Fibroblast of lung (primary cell): ENCODE measurements at places on chromosomes 5 and 9. TPM values are rescaled to one million over a fixed set of nuclear protein-coding genes. Genes with fewer than 3 reads are reported as not detected.

DNA sequence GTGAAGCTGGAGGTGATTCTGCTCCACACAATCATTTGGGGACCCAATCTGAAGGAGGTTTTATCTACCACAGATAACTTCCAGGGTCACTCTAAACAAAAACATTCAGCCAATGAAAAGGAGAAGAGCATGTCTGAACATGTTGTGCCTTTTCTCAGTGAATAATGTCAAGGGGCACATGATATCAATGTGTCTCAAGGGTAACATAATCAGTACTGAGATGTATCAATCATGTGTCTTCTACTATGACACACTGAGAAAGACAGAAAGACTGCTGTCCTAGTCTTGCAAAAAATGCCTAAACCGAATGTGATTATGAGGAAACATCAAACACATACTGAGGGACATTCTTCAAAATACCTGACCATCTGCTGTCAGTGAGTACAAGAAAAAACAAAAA is 25.4 kb upstream of the RASA1 start:
- no peak for DNase-seq

GRCh38 chr5:136018814-136019783 is 9.7 kb upstream of the TGFBI start:
- DNase-seq = peak; percentile 97

DNA sequence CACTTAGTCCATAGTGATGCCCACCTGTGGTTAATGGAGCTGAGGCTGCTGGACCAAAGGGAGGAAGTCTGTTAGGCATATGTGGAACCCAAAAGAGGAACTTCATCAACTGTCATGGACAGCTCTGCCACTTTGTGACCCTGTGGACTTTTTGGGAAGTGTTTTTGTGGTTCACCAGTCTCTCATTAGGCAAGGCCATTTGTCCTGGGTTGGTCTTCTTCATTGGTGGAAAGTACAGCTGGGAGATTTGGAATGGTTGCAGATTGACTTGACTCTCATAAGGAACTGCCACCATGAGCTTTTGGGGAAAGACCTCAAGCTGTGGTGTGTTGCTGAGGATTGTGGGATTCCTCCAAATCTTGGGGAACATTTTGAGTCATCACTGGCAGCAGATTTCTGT is 31.9 kb upstream of the IL12B start:
- DNase-seq = no peak

GRCh38 chr9:134231330-134231745 is 67.0 kb upstream of the RNU6ATAC start:
- DNase-seq = no peak

- no peak for DNase-seq
These were observed 43.9 kb downstream of the PRRT1B start for GRCh38 chr9:131589124-131589711.

DNA sequence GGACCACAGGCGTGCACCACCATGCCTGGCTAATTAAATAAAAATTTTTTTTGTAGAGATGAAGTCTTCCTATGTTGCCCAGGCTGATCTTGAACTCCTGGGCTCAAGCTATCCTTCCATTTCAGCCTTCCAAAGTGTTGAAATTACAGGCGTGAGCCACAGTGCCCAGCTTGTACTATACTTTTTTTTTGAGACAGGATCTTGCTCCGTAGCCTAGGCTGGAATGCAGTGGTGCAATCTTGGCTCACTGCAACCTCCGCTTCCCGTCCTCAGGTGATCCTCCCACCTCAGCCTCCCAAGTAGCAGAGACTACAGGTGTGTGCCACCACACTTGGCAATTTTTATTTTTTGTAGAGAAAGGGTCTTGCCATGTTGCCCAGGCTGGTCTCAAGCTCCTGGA is 5.3 kb upstream of the RAD23B start:
- no peak for DNase-seq

DNA sequence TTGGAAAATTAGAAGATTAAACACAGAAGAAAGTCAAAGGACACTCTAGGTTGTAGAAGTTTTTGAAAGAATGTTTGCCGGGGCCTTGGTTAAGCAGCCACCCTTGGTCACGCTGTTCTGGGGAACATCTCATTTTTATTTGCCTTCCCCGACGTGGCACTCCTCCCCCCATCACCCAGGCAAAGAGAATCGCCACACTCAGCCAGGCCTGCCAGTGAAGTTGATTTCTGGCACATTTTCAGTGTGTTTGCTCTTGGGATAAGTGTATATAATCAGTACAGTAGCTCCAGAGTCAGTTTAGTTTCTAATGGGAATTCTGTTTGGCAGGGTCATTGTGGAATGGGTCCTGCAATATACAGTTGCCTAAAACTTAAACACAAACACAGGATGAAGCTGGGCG is 243.5 kb downstream of the ZSWIM6 start:
- DNase-seq = no peak

DNA sequence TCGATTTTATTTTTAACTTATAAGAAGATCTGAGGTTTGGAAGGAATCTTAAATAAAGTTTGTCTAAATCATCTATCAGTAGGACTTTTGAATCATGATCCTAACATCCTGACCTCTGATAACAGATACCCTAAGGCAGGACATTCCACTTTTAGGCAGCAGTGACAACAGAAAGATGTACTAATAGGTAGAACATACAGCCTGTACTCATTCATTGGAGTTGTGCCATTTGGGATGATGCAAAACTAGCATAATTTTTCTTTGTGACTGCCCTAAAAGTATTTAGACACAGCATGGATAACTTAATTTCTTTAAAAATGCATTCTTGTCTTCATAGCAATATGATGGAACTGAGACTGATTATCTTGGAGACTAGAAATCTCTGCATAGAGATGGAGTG is 39.7 kb downstream of the CDC42SE2 start:
- DNase-seq = peak; percentile 73

DNA sequence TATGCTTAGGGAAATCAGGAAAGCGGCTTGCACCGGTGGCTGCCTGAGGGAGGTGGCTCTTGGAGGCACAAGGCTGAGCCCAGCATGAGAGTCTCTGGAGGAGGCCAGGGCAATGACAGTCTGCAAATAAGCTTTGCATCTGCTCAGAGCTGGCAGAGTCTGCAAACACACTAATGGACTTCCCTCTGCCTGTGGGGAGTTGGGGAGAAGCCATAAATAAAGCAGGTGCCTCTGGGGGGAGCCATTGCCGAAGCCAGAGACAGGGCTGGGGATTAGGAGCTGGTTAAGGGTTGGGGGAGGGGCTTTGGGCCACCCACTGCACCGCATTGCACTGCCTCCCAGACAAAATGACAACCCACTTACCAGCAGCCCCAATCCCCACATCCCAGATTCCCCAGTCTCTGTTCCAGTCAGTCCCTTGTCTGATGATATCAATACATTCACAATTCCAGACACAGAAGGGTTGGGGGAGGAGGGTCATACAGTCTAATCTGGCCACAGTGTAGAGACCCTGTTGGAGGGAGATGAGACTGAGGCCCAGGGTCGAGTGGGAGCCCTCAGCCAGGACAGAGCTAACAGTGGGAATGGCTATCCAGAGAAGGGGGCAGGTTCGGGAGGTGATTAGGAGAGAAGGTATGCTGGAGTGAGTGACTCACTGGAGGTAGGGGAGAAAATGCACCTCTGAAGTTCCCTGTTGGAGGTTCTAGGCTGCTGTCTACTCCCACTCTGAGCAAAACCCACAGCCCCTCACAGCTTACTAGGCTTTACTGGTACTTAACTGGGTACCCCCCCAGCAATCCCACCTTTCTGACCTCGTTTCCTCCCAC is 53.7 kb downstream of the PAX5 start:
- DNase-seq = no peak

DNA sequence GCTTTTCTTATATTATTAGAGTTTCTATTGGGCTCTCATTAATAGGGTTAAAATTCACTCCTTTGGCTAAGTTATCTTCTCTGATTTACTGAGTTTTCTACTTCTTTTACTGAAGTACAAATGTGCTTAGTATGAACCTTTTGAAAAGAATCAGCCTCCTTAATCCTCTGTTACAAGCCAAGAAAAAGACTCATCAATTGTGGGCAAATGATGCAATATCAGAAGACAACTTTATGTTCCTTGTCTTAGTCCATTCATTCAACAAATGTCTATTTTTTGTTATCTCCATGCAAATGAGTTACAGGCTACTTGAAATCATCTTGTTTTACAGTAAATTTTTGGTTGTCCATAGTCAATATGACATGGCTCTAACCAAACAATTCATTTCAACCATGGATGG is 40.3 kb downstream of the SNCAIP start:
- peak; percentile 42 for DNase-seq

The TERT gene
- polyA plus RNA-seq = not detected in 2 replicates

The PCDHGB7 gene
- polyA plus RNA-seq = 11.3 and 15.3 TPM in 2 replicates

The SPINK5 gene
- not detected in 2 replicates for polyA plus RNA-seq

The ECM2 gene
- 2.3 and 17.2 TPM in 2 replicates for polyA plus RNA-seq

The IL4 gene
- not detected in 2 replicates for polyA plus RNA-seq

The SPINK4 gene
- polyA plus RNA-seq = not detected in 2 replicates
